Activated CD4-positive, CD25-positive, alpha-beta regulatory T cell treated with anti-CD3 and anti-CD28 coated beads, Interleukin-2, amount 50 U/mL, for 16 hours (primary cell): ENCODE measurements at places on chromosomes 16 and 17.

DNA sequence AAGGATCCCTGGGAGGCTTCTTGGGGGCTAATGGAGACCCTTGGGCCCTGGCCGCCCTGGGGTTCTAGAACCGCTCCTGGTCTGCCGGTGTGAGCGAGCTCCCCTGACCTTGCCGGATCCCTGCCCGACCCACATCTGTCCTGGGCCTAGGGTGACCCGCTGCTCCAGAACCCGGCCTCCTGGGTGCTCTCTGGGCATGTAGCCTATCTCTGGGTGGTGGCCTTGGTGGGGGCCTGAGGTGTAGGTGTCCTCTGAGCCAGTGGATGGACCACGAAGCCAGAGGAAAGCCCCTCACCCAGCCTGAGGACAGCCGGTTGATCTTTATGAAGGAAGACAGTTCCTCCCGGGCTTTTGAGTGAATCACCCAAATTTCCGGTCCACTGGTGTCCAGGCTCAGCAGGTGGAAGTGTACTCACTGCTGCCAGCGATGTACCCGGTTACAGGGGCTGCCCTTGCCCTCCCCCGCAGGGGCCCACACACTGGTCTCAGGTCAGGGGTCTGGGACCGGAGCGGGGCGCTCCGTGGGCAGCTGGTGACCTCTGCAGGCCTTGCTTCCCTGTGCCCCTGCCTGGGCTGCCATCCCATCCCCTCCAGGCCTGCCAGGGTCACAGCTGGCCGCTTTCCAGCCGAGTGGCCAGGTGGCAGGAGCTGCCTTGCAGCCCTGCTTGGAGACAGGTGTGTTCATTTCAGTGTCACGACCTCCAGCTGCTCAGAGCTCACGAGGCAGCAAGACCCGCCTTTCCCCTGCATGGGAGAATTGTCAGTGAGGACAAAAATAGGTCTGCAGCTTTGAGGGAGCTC is 10.5 kb upstream of the GSE1 start:
- no peak for DNase-seq

DNA sequence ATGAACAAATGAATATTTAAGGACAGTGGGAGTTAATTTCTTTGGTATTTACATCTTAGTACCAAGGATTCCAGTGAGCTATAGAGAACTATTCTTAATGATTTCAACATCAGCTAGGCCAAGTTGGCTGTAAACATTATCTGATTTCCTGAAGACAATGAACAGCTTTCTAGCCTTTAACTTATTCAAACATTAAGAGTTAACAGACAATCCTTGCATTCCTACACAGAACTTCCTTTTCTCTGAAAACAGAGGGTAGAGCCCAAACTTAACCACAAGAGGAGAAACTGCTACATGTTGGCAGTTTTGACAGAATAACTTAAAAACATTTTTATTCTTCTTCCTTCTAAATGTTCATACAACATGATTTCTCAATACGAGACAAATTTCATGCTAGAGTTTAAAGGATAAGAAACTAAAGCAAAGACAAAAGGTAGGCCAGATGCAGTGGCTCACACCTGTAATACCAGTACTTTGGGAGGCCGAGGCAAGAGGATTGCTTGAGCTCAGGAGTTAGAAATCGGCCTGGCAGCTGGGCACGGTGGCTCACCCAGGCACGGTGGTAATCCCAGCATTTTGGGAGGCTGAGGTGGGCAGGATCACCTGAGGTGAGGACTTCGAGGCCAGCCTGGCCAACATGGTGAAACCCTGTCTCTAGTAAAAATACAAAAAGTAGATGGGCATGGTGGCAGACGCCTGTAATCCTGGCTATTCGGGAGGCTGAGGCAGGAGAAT is 4.4 kb downstream of the CRLF3 start:
- no peak for DNase-seq

DNA sequence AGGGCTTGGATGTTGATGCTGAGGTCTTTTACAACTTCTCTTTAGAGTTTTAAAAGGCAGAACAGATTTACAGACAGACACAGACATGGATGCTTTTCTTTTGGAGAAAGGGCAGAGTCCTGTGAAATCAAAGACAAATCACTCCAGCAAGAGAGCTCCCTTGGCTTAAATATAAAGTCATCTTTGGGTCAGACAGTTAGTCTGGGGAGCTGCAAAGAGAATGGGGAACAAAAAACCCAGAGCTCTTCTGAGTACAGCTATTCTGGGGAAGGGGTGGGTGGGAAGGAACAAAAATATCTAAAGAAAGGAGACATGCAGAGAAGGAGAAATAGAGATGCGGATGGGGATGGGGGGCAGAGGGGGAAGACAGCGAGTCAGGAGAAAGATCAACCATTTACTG is 266.6 kb downstream of the XYLT1 start:
- no peak for DNase-seq

DNA sequence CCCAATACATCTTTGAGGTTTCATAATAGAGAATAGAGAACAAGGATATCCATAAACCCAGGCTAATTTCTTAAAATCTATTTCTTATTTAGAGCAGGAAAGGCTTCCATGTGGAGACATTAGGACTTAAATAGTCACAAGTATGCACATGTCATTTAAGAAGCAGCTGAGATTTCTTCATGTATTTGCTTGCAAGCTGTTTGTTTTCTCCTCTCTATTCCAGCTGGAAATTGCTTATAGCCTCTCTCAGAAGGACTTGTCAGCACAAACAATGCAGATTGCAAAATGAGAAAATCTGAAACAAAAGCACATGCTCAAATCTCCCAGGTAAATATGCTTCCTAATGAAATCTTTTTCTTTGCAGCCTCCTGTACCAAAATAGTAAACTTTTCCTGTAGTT is 1473.1 kb downstream of the CDH8 start:
- DNase-seq: no peak

DNA sequence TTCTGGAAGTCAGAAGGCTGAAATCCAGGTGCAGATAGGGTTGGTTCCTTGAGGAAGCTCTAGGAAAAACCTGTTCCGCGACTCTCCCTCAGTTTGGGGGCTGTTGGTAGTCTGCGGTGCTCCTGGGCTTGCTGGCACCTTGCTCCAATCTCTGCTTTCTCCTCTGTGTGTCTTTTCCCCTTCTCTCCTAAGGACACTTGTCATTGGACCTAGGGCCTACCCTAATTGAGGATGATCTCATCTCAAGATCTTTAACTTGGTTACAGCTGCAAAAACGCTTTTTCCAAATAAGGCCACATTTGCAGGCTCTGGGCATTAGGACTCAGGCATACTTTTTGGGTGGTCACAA is 12.9 kb upstream of the CACNG4 start:
- DNase-seq: no peak

GRCh38 chr16:84940670-84941551 is 70.4 kb downstream of the ZDHHC7 start:
- no peak for DNase-seq

GRCh38 chr16:50467943-50468748 is 80.0 kb upstream of the NKD1 start:
- DNase-seq: no peak

- DNase-seq: no peak
Observed at GRCh38 chr16:23979441-23979840, 143.7 kb downstream of the PRKCB start.

GRCh38 chr16:24645739-24646645 is 83.5 kb upstream of the TNRC6A start:
- DNase-seq: no peak

GRCh38 chr17:58688521-58688920 is 3.3 kb downstream of the TEX14 start:
- no peak for DNase-seq

DNA sequence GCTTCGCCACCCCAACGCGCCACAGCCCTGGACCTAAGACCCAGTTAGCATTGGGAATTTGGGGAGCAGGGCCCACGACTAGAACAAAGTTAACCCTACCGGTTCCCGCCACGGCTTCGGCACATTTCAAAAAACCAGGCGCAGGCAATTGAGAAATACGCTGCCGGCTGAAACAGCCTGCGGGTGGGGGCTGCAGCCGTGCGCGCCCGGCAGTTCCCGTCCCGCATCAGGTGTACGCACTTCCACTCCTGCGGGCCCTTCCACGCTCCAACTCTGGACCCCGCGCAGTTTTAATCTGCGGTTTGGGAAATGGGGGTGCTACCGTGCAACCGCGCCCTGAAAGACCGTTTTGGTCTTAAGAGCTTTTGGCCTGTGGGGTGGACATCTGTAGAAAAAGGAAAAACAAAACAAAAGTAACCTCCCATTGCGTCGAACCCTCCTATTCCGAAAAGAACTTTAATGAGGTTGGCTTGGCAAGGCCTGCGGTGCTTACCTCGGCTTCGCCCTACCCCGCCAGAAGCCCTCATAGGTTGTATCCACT is 7.1 kb downstream of the IRX5 start:
- DNase-seq: no peak

DNA sequence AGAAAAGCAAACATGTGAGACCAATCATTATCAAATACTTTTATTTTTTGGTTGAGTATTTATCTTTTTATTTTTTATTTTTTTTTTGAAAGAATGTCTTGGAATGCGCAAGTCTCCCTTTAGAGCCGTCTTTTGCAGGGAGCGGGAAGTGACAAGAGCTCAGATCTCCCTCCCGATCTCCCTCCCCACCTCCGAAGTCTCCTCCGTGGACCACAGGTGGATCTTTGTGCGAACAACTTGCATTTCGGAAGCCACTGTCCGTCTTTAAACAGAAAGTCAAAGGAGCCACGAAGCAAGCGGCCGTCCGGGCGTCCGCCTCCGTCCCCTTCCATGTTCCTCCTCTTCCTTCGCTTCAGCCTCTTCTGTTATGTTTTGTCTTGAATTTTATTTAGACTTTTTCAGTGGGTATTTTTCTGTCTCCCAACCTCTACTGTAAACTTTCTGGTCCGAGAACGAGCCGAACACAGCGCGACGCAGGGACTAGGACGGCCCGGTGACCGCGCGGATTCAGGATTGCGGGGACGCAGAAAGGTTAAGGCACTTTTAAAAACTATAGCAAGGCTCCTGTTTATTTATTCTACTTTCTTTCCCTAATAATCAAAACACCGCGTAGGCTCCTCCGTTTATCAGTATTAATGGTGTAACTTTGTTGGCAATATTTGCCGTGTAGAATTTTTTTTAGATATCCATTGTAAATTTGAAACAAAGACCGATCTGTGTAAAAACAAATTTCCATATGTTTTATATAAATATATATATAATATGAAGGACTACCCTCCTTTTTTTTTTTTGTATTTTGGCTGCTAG is 3.3 kb downstream of the FOXF1 start:
- DNase-seq: no peak

DNA sequence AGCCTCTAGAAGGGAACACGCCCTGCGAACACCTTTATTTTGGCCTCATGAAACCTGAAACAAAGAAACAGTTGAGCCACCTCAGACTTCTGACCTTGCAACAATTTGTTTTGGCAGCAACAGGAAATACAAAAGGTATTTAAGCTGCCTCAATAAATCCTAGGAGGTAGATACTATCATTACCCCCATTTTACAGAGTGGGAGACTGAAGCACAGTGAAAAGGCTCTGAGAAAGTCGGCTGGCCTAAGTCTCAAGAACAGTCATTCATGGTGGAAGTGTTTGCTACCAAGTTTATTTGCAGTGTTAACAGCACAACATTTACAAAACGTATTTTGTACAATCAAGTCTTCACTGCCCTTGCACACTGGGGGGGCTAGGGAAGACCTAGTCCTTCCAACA is 19.0 kb downstream of the RND2 start:
- no peak for DNase-seq

GRCh38 chr17:3418222-3418621 is 7.1 kb downstream of the OR3A3 start:
- DNase-seq: no peak

DNA sequence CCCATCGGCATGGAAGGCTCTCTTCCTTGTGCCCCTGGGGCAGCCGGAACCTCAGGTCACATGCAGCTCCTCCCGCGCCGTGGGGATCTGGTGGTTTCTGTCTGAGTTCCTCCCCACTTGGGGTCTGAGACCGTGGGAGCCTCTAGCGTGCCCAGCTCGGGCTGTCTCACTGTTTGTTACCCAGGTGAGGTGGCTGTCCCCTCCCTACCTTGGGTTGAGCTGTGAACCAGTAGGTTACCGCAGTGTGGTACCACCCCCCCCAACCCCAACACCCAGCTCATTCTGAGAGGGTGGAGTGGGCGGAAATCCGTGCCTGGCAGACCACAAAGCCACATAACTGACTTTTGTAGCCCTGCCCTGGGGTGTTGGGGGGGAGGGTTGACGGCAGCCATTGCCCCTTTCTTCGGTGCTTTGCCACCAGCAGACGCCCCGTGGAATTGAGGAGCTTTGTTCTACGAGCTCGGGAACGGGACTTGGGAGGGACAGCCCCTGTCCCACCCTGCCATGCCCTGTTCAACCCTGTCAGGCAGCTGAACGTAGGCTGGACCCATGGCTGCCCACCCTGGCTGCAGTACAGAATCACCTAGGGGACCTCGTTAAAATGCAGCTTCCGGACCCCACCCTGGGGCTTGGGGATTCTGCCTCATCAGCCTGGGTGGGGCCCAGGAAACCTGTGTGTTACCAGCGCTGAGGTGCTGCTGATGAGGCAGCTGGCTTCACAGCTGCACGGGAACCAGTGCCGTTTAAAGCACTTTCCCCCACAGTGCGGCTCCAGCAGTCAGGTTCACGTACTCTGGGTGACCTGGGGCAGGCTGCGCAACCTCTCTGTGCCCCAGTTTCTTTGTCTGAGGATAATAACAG is 18.5 kb downstream of the RAP1GAP2 start:
- DNase-seq: peak; percentile 88

GRCh38 chr16:83895243-83895642 is 3.7 kb upstream of the MLYCD start:
- DNase-seq: no peak

- DNase-seq: no peak
Observed at GRCh38 chr16:5615868-5616642, 518.5 kb upstream of the EEF2KMT start.

DNA sequence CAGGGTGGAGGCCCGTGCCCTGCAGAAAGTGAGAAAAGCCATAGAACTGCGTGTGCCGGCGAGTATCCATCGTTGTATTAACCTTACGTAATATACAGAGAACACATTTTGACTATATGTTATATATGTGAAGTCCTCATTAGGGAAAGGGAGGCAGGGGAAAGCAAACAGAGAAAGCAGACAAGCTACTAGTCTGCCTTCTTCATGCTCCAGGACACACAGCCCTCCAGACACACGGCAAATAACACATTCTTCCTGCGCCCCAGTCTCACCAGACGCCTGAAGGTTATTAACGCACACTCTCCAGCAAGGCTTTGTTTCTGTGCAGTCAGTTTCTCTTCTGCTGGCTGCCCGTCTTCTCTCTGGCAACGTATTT is 28.8 kb downstream of the PRDM7 start:
- no peak for DNase-seq

GRCh38 chr17:7132511-7133094 is 18.0 kb upstream of the ASGR2 start:
- DNase-seq: no peak

DNA sequence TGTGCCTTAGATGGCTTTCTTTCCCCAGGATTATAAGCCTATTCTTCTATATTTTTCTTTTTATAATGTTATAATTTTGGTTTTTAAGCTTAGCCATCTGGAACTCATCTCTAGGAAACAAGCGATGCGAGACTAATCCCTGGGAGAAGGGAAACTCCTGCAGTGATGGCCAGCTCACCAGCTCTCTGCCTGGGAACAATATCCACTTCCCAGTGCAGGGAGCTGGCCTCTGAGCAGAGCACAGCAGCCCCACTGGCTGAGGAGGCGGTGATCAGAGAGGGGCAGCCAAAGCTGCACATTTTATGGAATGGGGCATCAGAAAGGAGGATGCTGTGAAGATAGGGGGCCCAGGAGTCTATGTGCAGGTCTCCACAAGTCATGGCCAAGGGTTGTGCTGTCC is 183.3 kb downstream of the LGALS9B start:
- no peak for DNase-seq

- no peak for DNase-seq
Observed at GRCh38 chr16:67653789-67654402, 6.2 kb downstream of the ACD start.
